Breast epithelium (tissue), 4 donors: ENCODE measurements at places on chromosomes 13 and 19. TPM values are rescaled to one million over a fixed set of nuclear protein-coding genes. Genes with fewer than 3 reads are reported as not detected.

DNA sequence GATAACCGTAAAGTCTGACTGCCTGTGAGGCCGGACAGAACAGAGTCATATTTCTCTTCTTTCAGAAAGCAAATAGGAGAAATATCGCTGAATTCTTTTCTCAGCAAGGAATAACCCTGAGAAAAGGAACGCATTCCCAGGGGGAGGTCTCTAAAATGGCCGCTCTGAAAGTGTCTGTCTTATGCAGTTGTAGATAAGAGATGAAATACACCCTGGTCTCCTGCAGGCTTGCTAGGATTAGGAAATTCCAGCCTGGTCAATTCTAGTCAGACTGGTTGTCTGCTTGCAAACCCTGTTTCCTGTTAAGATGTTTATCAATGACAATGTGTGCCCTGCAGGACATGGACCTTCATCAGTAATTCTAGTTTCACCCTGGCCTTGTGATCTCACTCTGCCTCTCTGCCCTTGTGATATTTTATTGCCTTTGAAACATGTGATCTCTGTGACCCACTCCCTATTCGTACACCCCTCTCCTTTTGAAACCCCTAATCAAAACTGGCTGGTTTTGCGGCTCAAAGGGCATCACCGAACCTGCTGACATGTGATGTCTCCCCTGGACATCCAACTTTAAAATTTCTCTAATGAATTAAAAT is 934.8 kb upstream of the SPRY2 start:
- no peak for DNase-seq

DNA sequence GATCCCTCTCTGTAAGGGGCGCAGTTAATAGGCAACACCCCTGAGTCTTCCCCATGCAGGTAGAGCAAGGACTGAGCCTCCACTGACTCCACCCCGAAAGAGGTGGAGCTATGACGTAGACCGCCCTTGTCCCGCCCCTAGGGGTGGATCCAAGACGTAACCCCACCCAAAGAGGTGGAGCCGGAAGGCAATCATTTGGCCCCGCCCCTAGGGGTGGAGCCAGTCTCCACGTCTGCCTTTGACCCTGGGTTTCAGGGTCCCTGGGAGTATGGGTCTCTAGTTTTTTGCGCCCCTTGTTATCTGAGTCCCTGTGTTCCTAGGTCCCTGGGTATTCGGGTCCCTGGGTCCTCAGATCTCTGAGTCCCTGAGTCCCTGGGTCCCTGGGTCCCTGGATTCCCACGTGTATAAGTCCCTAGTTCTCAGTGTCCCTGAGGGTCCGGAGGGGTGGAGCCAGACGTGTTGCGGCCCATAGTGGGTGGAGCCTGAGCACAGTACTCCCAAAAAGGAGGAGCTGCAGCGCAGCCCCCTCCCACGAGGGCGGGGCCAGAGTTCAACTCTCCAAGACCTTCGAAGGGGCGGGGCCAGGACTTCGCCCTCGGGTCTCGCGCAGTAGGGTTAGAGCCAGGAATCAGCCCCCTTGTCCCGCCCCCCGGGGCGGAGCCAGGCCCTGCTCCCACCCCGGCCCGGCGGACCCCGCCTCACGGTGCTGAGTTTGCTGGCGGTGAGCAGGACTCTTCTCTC is 5.3 kb downstream of the DENND1C start:
- no peak for DNase-seq

Gene TSKS
- total RNA-seq = not detected

- DNase-seq = no peak
These were observed 7.0 kb downstream of the TMEM221 start for GRCh38 chr19:17441241-17442021.

Gene CCDC70
- not detected for total RNA-seq

Gene CGB3
- total RNA-seq = not detected

GRCh38 chr13:101977475-101977874 is 424.4 kb downstream of the FGF14 start:
- DNase-seq = no peak

GRCh38 chr13:50679321-50679720 is 164.2 kb downstream of the DLEU7 start:
- DNase-seq = no peak

Gene LILRB3
- total RNA-seq = 11.5 TPM

DNA sequence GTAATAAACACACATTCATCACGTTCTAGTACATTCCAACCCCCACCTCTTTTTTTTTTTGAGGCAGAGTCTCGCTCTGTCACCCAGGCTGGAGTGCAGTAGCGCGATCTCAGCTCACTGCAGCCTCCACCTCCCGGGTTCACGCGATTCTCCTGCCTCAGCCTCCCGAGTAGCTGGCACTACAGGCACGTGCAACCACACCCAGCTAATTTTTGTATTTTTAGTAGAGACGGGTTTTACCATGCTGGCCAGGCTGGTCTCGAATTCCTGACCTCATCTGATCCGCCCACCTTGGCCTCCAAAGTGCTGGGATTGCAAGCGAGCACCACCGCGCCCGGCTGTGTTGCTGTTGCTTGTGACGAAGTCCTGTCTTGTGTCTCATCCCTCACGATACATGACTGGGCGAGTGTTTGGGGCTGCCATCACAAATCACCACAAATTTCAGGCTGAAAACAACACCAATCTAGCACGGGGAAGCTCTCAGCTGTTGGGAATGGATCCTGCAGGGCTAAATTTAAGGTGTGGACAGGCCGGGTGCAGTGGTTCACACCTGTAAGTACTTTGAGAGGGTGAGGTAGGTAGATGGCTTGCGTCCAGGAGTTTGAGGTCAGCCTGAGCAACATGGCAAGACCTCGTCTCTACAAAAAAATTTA is 15.7 kb downstream of the MOB3A start:
- no peak for DNase-seq
